ENCODE measurements at places on chromosomes 12 and 14. TPM values are rescaled to one million over a fixed set of nuclear protein-coding genes. Genes with fewer than 3 reads are reported as not detected.

- no peak for DNase-seq
Observed at GRCh38 chr12:47868552-47869031, 36.2 kb downstream of the VDR start.

GRCh38 chr12:29552324-29552927, 54.9 kb upstream of the OVCH1 start:
- peak; percentile 78 for DNase-seq

DERA gene
- 55.6 TPM for total RNA-seq

DNA sequence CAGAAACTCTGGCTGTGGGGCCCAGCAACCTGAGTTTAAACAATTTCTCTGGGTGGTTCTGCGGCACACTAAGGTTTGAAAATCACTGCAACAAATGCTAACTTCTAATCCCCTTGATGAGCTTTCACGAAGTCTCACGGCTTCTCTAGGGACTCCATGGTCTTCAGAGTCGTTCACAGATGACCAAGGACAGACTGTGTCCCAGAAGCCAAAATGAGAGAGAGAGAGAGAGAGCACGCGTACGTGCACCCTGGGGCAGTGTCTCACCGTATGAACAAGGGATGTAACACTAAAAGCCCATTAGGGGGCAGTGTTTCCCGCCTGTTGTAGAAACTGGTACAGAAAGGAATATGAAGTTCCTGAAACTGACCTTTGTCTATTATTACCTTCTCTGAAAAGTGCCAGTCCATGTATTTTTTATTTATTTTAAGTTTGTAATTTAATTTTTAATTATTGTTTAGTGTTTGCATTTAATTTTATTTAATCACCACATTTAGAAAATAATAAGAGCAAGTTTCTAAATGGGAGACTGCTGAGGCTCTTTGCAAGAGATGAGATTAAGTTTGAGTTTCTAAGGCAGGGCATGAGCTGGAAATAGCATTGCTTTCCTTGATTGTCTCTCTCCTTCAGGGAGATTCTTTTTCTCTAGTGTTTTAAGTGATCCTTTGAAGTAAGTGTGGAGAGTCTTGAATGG, 3.4 kb downstream of the APOLD1 start:
- DNase-seq, result peak; percentile 43

- DNase-seq, result no peak
Observed at GRCh38 chr12:19288603-19289244, 150.6 kb upstream of the AEBP2 start.

TRMT5 gene
- total RNA-seq, result 4.3 TPM

DNA sequence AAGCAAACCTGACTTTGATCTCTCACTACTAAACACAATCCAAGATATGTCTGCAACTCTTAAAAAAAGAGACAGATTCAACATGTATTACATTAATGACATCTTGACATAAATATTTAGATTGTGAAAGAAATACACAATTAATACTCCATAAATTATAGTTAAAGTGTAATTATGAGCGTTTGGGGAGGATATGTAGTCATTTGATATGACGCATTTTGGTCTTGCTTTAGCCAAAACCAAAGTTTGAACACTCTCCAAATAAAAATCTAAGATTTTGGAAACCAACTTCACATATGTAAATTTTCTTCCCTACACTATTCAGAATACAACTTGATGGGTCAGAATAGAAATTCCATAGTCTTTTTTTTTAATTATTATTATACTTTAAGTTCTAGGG, 1257.6 kb downstream of the SLC16A7 start:
- no peak for DNase-seq

DNA sequence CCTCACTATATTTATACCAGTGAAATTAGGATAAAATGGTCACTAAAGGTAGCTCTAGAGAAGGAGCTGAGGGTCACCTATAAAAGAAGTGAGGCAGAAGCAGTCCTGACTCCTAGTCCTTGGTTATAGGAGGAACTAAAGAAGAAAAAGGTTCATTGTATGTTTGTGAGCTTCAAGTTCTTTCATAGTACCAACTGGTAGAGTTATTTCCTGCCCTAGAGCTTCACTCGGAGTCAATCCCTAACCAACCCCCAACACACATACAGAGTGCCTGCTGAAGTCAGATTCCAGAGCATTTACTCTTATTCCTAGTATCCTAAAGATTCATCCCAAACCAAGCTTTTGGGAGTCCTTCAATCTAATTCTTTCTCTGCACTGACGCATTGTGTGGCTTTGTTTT, 29.3 kb upstream of the FRMD6 start:
- DNase-seq, result no peak

GRCh38 chr12:124457287-124458219, 109.9 kb downstream of the NCOR2 start:
- peak; percentile 59 for DNase-seq

GRCh38 chr12:58513852-58514251, 406.5 kb downstream of the LRIG3 start:
- no peak for DNase-seq

DNA sequence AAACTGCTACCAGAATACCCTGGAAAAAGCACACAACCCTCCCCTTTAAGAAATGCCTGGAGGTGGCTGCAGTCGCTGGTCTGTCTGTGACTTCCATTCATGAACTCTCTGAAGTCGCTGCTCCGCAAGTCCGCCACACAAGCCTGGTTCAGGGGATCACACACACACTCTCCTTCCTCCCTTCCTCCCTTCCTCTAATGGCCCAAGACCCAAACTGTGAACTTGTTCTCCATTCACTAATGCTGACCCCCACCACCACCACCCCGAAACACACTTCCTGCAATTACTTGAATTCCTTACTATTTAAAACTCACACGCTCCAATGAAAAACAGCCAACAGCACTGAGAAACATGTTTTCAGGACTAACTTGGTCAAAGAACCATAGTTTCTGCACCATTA, 1.0 kb upstream of the LMO3 start:
- DNase-seq, result no peak

FGD6 gene
- total RNA-seq, result 5.6 TPM

DNA sequence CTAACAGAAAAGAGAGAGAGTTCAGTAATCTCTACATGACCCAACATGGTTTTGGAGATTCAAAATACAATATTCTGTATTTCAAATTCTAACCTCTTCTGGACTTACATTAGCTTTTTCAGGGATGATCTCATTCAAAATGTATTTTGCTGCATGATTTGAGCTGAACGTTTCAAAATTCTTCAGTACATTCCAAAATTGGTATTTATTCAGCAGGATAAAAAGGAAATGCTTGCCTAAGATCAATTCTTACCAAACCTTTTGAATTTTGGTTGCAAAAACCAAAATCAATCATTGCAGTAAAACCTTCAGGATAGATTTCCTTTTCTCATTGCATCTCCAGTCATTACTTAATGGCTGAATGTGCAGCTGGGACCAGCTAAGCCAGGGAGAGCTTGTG, 1761.3 kb upstream of the SEL1L start:
- no peak for DNase-seq

DNA sequence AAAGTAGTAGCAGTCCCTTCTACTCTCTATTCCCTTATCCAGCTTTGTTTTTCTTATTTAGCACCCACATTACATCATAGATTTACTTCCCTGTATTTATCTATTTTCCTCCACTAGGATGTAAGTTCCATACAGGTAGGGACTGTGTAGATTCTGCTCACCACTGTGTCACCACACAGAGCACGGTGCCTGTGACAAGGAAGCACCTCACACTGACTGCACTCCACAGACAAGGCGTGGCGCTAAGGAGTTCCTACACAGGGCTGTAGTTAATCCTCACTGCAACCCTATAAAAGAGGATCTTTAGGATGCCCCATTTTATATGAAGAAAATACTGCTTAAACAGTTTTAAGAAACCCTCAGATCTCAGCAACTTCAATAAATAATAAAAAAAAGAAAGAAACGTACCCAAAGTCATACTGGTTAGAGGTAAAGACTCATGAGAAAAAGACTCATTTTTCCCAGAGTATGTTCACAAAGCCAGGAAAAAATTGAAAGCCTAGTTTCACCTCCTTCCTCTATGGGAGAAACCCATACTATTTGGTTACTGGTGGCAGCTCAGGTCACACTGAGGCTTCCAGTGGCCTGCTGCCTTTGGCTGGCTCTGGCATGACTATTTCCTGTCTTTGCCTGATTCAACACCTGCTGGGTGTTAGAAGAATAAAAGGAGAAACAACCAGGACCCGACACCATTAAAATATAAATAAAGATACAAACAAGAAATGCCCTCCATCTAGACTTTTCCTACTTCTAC, 36.9 kb downstream of the RAD9B start:
- DNase-seq, result no peak

DNA sequence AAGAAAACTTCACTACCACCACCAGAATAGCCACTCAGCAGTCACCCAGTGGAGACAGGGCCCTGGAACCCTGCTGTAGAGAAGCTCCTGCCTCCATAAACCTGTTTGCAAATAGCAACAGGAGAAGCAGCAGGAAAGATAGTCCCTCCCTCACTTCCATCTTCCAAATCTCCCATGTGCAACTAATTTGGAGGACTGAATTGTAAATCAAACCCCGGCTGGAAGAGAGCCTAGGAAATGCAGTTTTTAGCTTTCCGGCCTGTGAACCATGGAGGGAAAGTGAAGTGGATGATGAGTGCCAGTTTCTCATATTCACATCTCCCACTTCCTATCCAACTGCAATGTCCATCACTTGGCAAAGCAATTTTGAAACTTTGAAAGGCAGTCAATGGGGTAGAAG, 167.2 kb upstream of the FRMD6 start:
- no peak for DNase-seq

AKAP5 gene
- total RNA-seq, result 0.21 TPM

GRCh38 chr12:6062757-6063735, 61.4 kb downstream of the VWF start:
- peak; percentile 68 for DNase-seq

GRCh38 chr12:105167346-105167745, 59.8 kb downstream of the WASHC4 start:
- no peak for DNase-seq

ACIN1 gene
- total RNA-seq, result 45.0 TPM

- DNase-seq, result no peak
Observed at GRCh38 chr14:102518063-102518648, 8.6 kb upstream of the ANKRD9 start.

CCDC196 gene
- total RNA-seq, result 1.9 TPM

OTOGL gene
- not detected for total RNA-seq

DNA sequence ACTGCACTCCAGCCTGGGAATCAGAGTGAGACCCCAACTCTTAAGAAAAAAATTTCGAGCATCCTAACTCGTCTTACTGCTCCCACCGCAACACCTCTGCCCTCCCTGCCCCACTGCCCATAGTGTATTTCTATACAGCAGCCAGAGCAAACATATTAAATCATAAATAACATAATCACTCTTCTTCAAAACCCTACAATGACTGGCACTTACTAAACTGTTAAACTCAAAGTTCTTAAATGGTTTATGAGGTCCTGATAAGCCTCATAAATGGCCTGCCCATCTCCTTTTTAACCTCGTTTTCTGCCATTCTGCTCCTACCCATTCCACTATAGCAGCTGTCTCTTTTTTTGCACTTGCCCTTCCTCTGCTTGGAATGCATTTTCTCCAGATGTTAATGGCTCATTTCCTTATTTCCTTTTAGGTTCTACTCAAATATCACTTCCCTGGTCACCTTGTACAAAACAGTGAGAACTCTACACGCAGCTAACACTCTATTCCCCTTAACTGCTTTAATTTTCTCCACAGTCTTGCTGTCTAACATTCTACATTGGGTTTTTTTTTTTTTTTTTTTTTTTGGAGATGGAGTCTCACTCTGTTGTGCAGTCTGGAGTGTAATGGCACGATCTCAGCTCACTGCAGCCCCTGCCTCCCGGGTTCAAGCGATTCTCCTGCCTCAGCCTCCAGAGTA, 45.2 kb downstream of the CDK17 start:
- DNase-seq, result no peak

TEX22 gene
- not detected for total RNA-seq

DNA sequence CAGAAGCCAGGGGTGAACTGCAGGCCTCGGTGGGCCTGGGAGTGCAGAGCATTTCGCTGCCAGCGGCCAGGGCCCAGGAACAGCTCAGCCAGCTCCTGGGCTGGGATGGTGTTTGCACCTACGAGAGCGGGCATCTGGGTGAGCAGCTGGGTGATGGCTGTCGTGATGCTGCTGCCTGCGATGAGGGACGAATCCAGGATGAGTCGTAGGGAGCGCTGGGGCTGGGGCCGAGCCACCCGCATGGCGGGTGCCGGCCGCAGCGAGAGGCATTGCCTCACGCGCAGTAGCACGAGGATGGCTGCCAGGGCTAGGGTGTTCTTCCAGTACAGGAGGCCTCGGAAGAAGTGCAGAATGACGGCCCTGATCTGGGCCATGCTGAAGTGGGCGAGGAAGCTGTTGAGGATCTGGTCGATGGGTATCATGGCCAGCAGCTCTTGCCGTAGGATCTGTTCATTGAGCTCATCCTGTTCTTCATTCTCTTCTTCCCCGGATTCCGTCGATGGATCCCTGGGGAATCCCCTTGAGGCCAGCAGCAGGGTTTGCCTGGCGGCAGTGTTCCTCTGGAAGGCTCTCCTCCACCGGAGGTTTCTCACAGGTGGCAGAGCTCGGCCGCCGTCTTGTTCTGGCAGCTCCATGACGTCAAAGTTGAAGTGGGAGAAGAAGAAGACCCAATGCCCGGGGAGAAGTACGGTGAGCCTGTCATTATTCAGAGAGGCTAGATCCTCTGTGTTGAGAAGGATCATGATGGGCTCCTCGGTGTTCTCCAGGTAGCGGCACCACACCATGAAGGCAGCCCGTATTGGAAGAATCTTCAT, 22.1 kb downstream of the RTL1 start:
- peak; percentile 39 for DNase-seq
